ENCODE measurements at places on chromosomes 3 and 15. TPM values are rescaled to one million over a fixed set of nuclear protein-coding genes. Genes with fewer than 3 reads are reported as not detected.

ZNF660 gene
- total RNA-seq = 0.26 TPM

DNA sequence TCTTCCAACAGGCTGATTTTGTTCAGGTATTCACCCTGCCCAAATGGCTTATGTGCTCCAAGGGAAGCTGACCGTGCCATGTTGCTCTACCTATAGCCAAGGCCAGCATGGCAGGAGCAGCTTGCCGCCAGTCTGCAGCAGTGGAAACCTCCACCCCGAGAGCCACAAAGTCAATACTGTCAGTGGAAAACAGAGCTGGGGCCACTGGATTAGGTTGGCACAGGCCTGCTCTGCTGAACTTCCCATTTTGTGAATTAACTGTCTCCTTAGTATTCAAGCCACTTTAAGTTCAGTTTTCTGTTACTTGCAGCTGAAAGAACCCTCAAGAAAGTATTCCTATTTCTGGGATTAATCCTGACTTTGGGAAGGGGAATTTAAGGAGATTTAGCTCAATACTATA is 63.8 kb upstream of the XCR1 start:
- DNase-seq = no peak

DNA sequence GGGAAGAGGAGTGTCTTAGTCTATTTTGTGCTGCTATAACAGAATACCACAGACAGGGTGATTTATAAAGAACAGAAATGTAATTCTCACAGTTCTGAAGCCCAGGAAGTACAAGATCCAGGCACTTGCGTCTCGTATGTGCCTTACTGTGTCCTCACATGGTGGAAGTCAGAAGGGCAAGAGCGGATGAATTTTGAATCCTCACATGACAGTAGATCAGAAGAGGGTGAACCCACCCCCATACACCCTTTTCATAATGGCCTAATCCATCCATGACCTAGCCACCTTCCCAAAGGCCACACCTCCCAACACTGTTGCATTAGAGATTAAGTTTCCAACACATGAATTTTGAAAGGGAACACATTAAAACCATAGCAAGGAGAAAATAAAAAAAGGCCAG is 18.7 kb upstream of the ANXA2 start:
- no peak for DNase-seq

GRCh38 chr3:139127101-139127500 is 82.4 kb upstream of the PRR23C start:
- peak; percentile 94 for DNase-seq

MYO5C gene
- total RNA-seq = 17.8 TPM

DNA sequence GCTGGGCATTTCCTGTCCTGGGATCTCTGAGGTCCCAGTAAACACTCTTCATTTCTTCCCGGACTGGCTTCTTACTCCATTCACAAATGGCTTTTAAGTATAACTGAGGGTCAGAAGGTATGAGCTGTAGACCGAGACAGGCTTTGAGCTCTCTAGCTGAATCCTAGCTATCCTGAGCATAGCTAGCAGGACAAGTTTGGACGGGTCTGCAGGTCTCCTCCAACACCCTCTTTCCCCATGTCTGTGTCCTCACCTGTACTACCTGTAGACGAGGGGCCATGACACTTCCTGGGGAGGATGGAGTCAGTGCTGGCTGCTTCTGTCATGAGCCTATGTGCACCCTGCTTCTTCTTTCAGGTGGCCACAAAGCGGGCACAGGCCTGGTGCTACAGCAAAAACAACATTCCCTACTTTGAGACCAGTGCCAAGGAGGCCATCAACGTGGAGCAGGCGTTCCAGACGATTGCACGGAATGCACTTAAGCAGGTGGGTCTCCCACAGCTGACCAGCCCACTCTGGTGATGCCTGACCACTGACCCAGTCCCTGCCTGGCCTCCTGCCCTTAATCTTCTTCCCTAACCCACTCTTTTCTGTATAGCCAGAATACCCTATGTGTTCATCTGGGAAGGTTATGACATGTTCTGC is 72.1 kb upstream of the ACAD9 start:
- peak; percentile 69 for DNase-seq

MFGE8 gene
- total RNA-seq = 38.8 TPM

DNA sequence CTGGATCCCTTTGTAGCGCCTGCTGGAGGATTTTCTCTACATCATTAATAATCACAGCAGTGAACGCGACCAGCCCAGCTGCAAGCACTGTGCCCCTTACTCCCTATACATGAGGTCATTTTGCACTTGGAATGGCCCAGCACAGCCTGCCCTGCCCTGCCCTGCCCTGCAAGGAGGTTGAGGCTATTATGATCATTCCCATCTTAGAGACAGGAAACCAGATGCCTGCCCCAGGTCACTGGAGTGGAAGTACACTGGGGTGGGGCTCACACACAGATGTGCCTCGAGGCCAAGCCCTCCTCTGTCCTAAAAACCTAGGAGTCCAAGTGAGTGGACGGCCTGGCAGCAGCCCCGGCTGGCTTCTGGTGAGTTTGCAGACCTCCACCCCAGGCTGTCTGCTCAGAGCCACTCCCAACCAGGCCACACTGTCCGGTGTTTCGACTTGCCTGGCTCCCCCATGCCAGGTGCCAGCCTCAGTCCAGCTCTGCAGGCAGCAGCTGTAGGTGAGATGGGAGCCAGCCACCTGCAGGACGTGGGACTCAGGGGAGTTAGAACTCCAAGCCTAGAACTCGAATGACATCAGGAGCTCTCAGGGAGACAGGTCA is 30.4 kb upstream of the SEC61A1 start:
- DNase-seq = no peak

- DNase-seq = no peak
Observed at GRCh38 chr3:124526601-124527000, 203.7 kb upstream of the UMPS start.

- peak; percentile 66 for DNase-seq
Observed at GRCh38 chr3:122258757-122259371, 66.2 kb upstream of the CSTA start.

DNA sequence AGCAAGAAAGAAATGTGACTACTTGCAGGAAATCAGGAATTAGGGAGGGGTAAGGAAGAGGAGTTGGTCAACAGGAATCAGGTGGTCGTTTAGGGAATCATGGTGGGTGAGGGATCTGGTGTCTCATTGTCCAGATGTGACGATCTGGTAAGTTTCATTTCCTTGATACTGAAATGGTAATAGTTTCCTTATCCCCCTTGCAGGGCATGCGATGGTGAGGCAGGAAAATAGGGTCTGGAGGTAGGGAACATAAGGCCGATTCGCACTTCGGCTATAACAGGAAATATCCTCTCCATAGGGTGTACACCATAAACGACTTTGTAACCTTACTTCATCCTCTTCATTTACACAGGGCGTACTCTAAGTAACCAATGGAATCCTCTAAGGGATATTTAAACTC is 574 bp upstream of the LRRC34 start:
- no peak for DNase-seq

GRCh38 chr15:89308236-89308635 is 26.4 kb downstream of the POLG start:
- no peak for DNase-seq

DPPA2 gene
- not detected for total RNA-seq

DNA sequence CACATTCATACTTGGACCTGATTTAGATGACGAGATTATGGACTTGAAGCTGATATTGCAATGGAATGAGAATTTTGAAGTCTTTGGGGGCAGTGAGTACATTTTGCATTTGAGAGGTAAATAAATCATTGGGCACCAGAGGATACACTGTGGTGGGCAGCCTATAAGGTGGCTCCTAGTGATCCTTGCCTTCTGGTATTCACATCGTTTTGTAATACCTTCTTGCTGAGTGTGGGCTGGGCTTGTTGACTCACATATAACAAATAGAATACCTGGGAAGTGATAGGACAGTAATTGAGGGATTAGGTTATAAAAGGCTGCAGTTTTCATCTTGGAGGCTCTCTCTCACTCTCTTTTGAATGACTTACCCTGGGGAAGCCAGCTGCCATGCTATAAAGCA is 605.5 kb upstream of the KCNMB2 start:
- DNase-seq = peak; percentile 66

- no peak for DNase-seq
Observed at GRCh38 chr3:186182850-186183249, 74.0 kb upstream of the ETV5 start.

DNA sequence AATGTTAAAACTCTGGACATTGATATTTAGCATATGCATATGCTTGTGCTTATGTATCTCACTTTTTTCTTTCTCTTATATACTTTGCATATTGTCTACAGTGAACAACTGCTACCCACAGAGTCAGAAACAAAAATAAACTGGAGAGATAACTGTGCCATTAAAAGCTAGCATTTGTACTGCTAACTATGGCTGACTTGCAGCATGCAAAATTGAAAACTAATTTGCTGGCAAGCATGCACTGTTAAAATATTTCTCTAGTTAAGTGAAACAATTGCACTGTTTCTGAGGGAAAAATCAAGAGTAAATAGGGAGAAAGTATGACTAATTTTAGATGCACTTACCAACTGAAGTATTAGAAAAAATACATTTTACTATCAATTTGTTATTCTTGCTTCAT is 177.8 kb downstream of the CBLB start:
- no peak for DNase-seq

DUOX1 gene
- 13.2 TPM for total RNA-seq

ANKRD34C gene
- total RNA-seq = not detected

GRCh38 chr3:128470134-128470899 is 3.6 kb upstream of the DNAJB8 start:
- no peak for DNase-seq

DNA sequence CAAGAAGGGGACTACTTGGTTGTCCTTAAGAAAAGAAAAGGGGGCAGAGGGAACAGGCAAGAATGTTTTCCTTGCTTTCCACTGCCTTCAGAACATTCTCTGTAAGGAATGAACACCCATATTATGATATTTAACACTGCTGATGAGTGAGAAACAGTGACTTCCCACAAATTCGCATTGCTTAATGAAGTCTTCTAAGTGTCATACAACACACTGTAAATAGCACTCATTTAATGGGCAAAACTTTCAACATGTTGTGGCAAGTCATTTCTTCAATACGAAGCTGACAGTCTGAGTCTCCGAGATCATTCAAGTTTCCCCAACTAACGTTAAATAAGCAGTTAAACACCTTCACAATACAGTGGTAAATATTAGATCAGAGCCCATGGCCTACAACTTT is 464.4 kb downstream of the SHQ1 start:
- DNase-seq = peak; percentile 90

- no peak for DNase-seq
Observed at GRCh38 chr3:18284716-18285115, 140.4 kb downstream of the SATB1 start.

DNA sequence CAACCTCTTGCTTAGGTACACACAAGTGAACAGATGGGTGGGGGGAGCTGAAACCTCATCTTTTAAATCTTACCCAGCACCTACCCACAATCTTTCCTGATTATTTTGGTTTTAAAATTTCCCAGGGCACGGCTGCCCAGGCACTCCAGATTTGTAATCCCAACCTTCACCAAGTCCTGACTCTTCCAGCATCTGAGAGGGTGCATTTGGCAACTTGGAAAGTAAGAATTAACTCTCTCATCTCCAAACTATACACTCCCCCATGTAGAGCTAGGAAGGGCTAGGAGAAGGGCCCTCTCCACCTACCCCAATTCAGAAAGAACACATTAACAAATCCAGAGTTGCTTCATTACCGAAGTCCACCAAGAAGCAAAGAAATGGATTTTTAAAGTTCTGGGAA is 41.7 kb upstream of the PRICKLE2 start:
- DNase-seq = peak; percentile 14
